ENCODE measurements at places on chromosomes 3 and 15.

GRCh38 chr3:50270422-50271224 lies 1.7 kb downstream of the SEMA3B start:
- DNase-seq: no peak

- DNase-seq: no peak
Observed at GRCh38 chr3:114863848-114864247, 283.2 kb downstream of the ZBTB20 start.

DNA sequence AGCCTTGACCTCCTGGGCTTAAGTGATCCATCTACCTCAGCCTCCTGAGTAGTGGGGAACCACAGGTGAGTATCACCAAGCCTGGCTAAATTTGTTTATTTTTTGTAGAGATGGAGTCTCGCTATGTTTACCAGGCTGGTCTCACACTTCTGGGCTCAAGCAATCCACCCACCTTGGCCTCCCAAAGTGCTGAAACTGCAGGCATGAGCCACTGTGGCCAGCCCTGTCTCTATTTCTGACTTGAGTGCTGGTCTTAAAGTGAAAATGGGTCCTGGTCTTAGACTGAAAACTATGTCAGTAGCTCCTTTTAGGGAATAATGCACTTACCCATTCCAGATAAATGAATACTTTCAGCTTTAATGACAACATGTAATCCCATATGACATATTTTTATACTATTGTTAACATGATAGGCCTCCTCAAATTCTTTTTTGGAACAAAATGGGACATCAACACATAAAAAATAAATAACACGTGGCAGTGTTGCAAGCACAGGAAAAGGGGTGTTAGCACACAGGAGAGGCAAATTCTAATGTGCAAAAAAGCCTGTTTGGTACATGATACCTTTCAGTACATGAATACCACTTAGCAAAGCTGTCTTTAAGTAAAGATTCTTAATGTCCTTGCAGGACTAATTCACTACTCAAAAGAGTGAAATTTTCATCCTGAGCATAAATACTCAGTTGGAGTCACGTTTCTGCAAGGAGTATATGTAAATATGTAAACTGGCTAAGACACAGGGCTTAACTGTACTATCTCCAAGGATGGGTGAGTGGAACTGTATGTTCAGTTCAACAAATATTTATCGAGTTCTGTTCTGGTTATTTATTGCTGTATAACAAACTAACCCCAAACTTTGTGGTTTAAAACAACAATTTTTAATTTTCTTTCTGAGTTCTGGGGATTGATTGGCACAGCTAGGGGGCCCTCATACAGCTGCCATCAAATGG lies 194.7 kb downstream of the NR1D2 start:
- no peak for DNase-seq

GRCh38 chr3:123634149-123635051 lies 49.5 kb upstream of the HACD2 start:
- peak; percentile 57 for DNase-seq

GRCh38 chr15:53843869-53844569 lies 84.6 kb upstream of the WDR72 start:
- no peak for DNase-seq
